ENCODE measurements at places on chromosomes 2 and 18.

DNA sequence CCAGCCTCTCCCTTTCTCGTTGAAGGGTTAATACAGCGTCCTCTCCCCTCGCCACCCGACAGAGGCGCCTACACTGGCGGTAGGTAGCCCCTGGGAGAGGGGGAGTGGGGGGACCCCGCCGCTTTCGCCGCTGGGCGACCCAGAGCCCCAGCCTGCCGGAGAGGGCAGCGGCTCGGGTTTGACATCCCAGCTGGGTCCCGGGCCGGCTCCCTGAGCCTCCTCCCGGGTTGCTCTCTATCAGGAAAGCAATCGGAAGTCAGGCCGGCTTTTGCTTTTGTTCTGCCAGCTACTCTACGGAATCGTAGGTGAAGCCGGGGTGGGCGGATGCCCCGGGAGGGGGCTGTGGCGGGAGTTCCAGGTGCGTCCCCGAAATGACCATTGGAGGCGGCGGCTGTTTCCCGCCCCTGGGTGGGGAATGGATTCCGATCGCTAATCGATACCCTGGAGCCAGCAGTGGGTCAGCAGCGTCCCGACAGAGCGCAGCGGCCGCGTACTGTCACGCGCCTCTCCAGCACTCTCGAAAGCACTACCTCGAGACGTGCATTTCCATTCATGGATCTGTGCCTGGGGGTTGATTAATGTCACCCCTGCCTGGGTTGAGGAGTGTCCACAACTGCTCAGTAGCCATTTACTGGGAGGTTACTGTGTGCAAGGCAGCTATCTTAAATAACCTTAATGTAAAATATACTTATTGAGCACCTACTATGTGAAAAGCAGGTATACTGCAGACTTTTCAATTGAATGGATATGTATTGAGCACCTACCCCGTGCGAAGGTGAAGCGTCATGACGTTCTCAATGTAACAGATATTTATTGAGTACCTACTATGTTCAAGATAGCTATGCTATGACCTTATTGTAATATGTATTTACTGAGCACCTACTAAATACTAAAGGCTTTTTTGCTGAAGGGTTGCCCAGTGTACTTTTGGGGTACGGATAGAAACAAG, 1.1 kb downstream of the MAPK4 start:
- no peak for DNase-seq

DNA sequence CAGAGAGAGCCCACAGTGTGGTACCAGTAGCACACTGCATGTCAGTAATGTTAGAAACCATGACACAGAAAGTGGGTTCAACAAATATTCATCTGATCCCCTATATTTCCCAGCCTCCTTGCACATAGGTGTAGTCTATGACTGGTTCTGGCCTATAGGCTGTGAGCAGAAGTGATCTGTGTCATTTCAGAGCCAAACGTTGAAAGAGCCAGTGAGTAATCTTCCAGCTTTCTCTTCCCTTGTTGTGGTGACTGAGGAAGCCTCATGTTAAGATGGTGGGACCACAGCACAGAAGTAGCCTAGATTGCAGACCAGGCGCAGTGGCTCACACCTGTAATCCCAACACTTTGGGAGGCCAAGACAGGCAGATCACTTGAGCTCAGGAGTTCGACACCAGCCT, 4.1 kb downstream of the TMEM237 start:
- no peak for DNase-seq

- DNase-seq: no peak
Observed at GRCh38 chr2:147548451-147548850, 296.4 kb upstream of the ACVR2A start.

GRCh38 chr2:217980036-217980435, 22.8 kb downstream of the TNS1 start:
- DNase-seq: no peak

- DNase-seq: peak; percentile 97
Observed at GRCh38 chr2:39523308-39524044, 86.4 kb upstream of the MAP4K3 start.

All from choroid plexus epithelial cell (primary cell).